ENCODE measurements at places on chromosomes 5 and 9.
A peak's percentile ranks its signal among the peaks of the same experiment; 100 is the strongest.

- no peak for DNase-seq
Observed at GRCh38 chr5:160685695-160686094, 166.3 kb downstream of the ATP10B start.

DNA sequence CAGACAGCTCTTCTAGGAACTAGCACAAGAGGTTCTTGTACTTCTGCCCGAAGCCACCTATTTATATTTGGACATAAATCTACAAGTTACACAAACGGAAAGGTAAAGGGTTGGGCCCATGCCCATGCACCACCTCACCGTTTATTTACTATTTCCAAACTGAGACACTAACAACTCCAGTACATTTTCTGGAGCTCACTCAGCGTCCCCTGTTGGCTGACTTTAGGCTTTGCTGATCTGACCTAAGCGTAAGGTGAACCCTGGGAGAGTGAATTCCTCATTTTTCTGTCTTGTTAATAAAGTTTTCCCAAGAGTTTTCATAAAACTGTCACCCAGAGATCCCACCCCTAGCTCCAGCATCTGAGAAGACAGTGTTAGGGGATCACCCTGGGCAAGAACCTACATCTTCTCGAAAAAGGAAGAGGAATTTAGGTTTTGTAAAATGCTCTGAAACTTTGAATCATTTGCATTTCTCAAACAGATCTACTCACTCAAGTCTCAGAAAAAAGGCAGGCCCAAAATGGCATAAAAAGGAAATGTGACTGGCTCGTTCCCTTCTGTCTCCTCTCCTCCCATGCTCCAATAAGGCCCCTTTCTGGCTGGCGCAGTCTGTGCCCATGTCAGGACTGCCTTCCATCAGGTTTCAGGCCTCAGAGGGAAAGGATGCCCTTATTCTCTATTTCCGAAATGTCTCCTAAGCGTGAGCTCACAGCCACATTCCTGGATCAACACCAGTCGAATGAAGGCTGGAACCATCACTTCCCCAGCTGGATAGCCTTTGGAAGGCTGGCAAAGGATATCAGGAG, 201.3 kb downstream of the FANCC start:
- DNase-seq = no peak

- no peak for DNase-seq
Observed at GRCh38 chr5:91443761-91444467, 60.8 kb upstream of the ARRDC3 start.

- DNase-seq = peak; percentile 79
Observed at GRCh38 chr5:177426566-177427210, at the start of gene GRK6. GRK6 (plus strand) TSS chr5:177426676; CDS start chr5:177426846, 170 bp downstream.

GRCh38 chr9:88087906-88088305, 50.4 kb downstream of the SPATA31C2 start:
- no peak for DNase-seq

GRCh38 chr9:1267581-1267980, 217.4 kb downstream of the DMRT2 start:
- no peak for DNase-seq

- no peak for DNase-seq
Observed at GRCh38 chr9:105928416-105928815, 234.1 kb downstream of the TMEM38B start.

GRCh38 chr5:80357671-80358070, 37.9 kb downstream of the SPZ1 start:
- no peak for DNase-seq

DNA sequence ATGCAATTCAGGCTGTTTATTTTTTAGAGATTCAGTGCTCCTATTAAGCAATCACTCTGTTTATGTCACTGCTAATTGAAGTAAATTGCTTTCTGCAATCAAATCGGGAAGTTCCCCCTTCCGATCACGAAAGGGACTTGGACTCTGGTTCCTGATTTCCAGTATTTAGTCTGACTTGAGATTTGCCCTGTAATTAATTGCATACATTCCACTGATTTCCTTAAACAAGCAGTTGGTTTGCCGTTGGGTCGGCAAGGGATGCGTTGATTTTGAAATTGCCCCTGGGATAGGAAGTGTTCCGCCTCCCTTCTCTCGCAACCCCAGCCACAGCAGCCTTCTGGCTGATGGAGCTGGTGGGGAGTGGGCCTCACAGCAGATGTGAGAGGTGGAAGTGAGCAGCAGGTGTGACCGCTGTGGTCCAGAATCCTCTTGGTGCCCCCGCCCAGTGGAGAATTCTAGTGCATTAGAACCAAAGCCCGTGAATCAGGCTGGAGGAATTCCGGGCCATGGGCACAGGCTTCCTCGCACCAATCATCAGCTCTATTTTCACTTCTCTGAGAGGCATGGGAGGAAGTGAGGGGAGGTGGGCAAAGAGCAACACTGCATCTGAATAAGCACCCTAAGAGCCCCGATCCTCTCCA, 102.5 kb downstream of the SPRY4 start:
- no peak for DNase-seq

- DNase-seq = no peak
Observed at GRCh38 chr5:69206528-69207190, 17.3 kb downstream of the CENPH start.

GRCh38 chr5:87300744-87301143, 33.1 kb downstream of the RASA1 start:
- peak; percentile 58 for DNase-seq

DNA sequence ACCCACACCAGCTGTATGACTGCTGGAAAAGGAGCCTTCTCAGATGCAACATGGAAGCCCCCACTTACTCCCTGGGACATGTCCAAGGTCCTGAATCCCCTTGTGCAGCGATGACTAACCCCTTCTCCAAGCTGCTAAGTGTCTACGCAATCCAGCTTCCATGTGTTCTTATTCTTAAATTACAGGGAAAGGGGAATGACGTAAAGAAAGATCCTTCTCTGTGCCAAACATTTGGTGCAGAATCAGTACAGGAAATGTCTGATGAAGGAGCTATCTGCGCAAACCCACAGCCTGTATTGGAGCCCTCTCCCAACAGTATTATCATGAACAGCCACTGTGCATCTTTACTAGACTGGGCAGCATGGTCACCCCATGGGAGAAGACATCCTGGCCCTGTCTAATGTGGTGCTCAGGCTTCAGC, 183.2 kb downstream of the FRMD3 start:
- DNase-seq = no peak

DNA sequence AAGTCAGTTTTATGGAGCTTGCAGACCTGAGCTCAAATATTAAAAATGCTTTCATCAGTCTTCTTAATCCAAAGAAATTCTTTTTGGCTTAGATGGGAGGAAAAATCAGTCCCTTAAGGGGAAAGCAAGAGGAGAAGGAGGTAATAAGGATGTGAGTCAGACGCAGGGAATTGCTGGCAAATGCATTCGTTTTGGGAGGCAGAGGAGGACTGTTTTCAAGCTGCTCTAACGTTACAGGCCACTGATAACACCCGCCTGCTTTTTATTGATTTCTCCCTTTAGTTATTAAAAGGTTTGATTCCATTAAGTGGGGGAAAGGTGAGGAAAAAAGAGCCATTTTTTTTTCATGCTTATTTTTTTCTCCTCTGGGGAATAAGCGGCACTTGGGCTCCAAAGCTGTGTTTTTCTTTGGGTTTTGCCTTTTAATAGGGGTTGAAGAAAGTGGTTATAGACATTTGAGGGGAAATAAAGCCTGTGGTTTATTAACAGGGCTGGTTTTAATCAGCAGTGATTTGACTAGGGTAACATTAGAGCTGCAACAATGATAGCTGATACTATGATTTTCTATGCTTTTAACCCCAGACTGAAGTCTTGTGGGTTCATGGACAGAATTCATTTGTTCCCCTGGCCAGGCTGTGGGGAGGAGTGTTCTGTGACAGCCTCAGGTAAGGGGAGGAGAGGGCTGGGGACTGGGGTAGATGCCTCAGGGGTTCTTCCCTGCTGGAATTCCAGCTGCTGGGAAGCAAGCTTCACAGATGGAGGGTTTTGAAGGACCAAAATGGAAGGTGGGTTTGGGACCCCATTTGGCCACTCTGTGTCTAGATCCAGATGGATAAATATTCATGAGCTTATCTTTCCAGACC, 225.2 kb downstream of the GAS1 start:
- DNase-seq = no peak

DNA sequence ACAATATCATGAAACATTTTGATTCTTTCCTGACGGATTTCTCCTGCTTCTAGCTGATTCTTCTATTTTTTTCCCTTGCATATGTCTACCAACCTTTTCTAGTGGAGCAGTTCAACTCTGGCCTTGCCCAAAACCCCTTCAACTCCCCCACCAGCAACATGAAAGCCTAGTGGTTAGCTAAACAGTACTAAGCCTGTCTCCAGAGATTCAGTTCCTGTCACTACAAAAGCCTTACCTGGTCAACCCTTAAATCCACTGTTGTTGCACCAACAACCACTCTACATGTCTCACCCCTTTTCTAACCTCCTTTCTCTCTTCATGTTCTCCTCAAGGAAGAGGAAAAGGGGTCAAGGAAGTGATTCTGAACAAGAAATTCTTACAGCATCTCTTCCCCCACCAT, 74.8 kb upstream of the PIK3R1 start:
- DNase-seq = no peak

GRCh38 chr9:82457891-82458290, 469.3 kb downstream of the SPATA31D1 start:
- DNase-seq = no peak

DNA sequence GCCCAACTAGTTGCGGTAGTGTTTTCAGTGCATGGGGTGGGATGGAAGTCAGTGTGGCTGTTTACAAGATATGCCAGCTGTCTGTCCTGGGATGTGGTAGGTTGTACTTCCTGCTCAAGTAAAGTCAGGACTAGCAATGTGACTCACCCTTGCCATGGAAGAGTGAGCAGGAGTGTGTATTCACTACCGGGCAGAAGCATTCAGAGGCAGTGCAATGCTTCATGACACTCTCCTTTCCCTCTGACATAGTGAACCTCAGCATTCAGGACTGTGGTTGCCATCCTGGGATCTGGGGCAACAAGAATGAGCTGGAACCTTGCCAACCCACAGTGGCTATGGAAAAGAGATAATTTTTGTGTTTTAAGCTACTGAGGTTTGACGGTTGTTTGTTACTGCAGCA, 68.9 kb downstream of the BOD1 start:
- no peak for DNase-seq

- no peak for DNase-seq
Observed at GRCh38 chr5:74457876-74458275, 182.7 kb downstream of the ENC1 start.

DNA sequence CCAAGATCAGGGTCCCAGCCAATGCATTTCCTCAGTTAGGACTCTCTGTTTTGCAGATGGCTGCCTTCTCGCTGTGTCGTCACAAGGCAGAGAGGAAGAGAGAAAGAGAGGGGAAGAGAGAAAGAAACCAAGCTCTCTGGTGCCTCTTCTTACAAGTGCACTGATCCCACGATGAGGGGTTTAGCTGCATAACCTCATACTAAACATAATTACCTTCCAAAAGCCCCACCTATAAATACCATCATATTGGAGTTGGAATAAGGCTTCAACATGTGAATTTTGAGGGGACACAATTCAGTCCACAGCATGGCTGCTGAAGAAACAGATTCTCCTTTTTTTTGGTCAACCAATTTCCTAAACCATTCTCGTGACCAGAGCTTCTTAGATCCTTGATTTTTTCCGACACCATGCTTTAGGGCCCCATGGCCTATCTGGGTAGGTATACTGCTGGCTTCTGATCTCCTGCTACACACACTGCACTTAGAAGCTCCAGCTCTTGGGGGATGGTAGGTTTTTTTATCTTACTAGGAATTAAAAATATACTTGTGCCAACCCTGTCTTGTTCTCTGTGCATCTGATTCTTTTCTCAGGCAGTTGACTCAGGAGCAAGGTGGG, 5.1 kb downstream of the CAMK4 start:
- DNase-seq = peak; percentile 50

- DNase-seq = no peak
Observed at GRCh38 chr5:107553117-107553555, 117.6 kb downstream of the EFNA5 start.

- no peak for DNase-seq
Observed at GRCh38 chr5:27962198-27962597, 923.8 kb upstream of the CDH9 start.

DNA sequence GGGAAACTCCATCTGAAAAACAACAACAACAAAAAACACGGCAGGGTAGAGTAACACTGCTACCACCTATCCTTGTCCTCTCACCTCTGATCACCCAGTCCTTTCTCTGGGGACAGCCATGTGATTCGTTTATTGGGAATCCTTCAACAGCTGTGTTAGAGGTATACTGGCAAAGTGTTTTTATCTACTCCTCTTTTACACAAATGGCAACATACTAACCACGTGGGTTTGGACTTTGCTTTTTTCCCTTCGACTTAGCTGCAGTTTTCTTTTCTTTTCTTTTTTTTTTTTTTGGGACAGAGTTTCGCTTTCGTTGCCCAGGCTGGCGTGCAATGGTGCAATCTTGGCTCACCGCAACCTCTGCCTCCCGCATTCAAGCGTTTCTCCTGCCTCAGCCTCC, 11.2 kb upstream of the SET start:
- DNase-seq = no peak

GRCh38 chr5:65620021-65620420, 4.1 kb downstream of the TRIM23 start:
- no peak for DNase-seq

DNA sequence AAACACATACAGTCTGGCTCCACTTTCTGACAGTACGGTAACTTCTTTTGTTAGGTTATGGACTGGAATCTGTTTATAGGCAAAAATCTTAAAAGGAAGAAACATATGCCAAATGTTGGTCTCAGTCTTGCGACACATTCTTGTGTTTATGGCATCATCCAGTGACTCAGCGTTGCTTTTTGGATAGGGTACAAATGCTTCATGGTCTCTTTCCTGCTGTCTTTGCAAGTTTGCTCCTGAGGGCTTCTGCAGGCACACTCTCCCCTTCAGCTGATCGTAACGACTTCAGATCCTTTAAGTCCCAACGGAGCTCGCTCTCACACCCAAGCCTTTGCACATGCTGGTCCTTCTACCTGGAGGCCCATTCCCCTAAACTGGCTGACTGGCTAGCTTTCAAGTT, 23.6 kb upstream of the TNFSF8 start:
- peak; percentile 62 for DNase-seq

GRCh38 chr9:128733256-128733655, 9.3 kb upstream of the ZDHHC12 start:
- peak; percentile 53 for DNase-seq

- DNase-seq = no peak
Observed at GRCh38 chr5:142215915-142216681, 107.5 kb downstream of the NDFIP1 start.

DNA sequence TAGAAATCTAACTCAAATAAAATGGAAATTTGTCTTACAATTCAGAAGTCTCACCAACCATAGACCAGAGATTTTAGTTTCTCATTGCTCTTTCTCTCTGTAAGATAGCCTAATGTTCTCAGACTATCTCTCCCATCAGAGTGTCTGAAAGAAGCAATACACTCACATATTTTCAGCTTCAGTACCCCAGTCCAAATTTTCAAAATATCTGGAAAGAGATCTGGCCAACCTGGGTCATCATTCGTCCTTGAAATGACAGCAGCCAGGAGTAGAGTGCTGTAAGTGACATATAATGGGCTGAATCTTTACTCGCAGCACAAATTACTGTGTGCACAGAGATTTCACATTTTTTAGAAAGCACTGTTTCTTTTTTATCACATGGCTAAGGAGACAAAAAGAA, 313.3 kb upstream of the PRR16 start:
- no peak for DNase-seq

- DNase-seq = no peak
Observed at GRCh38 chr5:108560581-108560980, 178.7 kb upstream of the FBXL17 start.

- no peak for DNase-seq
Observed at GRCh38 chr5:56075361-56075760, 80.6 kb upstream of the IL6ST start.
